ENCODE measurements at places on chromosomes 13 and 19.

- peak; percentile 70 for DNase-seq
Measured at GRCh38 chr13:41311406-41312175, 524 bp downstream of the NAA16 start.

DNA sequence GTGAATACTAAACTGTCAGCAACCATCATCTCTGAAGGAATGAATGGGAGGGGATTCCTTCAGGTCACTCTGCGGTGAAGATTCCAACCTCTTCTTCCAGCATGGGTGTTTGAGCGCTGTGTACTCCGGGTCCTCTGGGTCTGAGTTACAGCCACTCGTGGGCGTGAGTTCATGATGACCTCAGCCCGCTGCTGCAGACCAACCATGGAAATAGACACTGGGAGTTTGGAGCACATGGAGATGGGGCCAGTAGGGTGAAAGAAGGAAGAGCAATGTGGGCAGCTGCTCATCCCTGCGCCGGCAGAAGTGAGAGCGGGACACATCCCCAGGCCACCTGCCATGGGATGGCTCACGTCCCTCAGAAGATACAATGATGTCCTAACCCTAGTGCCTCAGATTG, 16.8 kb upstream of the RAB20 start:
- DNase-seq = no peak

DNA sequence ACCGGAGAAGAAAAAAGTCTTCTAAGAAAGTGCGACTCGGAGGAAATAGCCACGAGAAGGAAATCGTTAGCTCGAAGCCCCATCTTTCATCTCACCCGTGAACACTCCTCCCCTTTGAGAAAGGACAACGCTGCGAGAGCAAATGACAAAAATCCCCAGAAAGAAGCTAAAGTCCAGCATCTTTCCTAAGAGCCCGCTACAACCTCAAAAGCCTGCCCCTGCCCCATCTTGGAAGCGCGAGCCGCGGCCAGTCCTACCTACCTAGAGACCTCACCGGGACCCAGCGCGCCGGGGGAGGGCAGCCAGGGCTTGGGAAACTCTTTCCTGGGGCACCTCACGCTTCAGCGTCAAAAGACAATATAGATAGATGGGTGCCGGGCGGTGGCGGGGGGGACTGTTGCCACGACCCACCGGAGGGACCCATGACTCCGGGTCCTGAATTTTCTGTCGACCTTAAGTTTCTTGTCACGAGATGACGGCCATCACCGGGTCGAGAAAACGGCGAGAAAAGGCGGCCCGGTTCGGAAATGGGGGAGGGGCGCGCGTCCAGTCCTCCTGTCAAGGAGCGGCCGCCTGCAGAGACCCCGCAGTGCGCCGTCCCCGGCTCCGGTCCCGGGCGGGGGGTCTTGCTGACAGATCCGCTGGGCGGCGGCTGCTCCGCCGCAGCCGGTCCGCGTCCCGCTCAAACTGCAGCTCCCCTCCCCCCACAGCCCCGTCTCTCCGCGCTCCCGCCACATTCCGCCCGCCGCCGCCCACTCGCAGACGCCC, 65.9 kb downstream of the KCNRG start:
- DNase-seq = peak; percentile 25

- peak; percentile 45 for DNase-seq
Measured at GRCh38 chr13:81017513-81018152, 676.7 kb upstream of the SPRY2 start.

DNA sequence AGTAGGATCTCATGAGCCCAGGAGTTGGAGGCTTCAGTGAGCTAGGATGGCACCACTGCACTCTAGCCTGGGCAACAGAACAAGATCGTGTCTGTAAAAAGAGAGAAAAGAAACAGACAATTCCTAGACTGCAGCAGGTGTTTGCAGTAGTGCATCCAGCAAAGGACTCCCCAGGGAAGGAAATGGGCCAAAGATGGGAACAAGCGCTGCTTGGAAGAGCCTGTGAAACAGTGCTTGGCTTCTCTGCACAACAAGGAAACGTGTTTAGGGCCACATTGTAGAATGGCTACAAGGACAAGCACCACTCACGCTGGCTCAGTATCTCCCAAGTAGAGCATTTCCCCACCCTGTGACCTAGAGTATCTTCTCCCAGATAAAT, 35.5 kb upstream of the LDLR start:
- DNase-seq = no peak

DNA sequence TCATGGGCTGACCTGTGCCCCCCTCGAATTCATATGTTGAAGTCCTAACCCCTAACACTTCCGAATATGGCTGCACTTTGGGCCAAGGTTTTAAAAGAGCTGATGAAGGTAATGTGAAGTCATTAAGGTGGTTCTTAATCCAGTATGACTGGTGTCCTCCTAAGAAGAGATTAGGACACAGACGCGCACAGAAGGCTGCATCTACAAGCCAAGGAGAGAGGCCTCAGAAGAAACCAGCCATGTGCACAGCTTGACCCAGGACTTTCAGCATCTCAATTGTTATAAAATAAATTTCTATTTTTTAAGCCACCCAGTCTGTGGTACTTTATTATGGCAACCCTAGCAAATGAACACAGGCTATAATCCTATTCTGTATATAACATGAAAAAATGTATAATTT, 99.9 kb downstream of the DOCK9 start:
- no peak for DNase-seq

GRCh38 chr19:16898361-16899015, 9.7 kb downstream of the F2RL3 start:
- DNase-seq = no peak

- DNase-seq = no peak
Measured at GRCh38 chr19:49342291-49342721, 7.1 kb downstream of the CD37 start.

GRCh38 chr13:66312312-66313087, 917.6 kb downstream of the PCDH9 start:
- DNase-seq = no peak

GRCh38 chr19:33520844-33521479, 629 bp downstream of the PEPD start:
- no peak for DNase-seq

- no peak for DNase-seq
Measured at GRCh38 chr13:90715485-90715884, 632.0 kb upstream of the MIR17HG start.

DNA sequence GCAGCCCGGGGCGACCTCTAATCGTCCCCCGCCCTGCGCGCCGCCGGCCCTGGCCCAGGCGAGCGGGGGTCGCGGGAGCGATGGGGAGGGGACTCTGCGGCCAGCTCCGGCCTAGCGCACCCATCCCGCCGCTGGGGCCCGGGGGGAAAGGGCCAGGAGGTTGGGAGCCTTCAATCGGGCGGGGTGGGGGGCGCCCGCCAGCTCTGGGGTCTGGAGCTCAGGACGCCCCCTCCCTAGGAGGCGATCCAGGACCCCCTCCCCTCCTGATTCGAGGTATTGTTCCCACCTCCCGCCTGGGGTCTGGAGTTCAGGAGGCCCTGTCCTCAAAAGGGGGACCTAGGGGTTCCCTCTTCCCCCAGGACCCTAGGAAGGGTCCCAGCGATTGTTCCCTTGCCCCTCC, 430 bp downstream of the ZNF358 start:
- DNase-seq = no peak

DNA sequence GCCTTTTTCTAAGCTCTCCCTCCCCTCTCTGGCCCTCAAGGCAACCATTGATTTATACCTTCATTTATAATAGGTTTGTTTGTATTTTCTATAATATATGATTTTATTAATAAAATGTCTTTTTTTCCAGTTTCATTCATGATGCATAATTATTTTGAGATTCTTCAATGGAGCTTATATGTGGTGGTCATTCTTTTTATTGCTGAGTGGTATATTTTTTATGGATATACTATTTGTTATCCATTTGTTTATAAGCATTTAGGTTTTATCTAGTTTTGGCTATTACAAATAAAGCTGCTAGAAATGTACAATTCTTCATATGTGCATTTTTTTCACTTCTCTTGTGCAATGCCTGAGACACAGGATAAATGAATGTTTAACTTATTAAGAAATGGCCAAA, 10.8 kb downstream of the ZNF211 start:
- DNase-seq = no peak

GRCh38 chr13:60448907-60449510, 52.0 kb downstream of the TDRD3 start:
- DNase-seq = peak; percentile 50

- no peak for DNase-seq
Measured at GRCh38 chr13:44817131-44817671, 172.1 kb downstream of the NUFIP1 start.

DNA sequence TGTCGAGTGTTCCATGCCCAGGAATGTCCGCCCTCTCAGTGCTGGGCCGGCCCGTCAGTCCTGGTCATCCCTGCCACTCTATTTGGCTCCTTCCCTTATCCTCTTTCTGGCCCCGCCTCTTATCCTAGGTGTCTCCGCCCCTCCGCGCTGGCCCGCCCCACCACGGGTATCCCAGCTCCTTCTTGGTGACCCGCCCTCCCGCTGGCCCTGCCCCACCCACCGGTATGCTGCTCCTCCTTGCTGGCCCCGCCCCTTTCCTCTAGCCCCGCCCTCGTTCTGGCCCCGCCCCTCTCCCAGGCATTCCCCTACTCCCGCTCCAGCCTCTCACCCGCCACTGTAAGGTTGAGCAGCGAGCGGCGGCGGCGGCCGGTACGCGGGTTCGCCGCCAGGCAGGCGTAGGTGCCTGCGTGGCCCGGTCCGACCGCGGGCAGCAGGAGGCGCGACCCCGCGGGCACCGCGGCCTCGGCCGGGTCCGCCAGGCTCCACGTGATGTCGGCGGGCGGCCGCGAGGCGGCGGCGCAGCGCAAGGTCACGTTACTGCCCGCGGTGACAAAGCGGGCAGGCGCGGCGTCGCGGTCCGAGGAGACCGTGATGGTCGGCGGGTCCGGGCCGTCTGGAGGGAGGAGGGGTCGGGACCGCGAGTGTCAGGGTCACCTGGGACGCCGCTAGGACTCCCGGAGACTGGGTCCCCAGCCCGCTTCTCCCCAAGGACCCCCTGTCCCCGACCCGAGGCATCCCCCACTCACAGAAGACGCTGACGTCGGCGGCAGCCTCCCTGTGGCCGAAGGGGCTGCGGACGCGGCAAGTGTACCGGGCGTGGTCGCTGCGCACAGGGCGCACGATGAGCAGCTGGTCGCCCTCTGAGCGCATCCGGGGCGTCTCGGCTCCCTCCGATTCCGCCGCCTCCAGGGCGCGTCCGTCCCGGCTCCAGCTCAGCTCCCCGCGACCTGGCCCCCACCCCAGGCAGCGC, 2.0 kb downstream of the VSIG10L start:
- peak; percentile 92 for DNase-seq

DNA sequence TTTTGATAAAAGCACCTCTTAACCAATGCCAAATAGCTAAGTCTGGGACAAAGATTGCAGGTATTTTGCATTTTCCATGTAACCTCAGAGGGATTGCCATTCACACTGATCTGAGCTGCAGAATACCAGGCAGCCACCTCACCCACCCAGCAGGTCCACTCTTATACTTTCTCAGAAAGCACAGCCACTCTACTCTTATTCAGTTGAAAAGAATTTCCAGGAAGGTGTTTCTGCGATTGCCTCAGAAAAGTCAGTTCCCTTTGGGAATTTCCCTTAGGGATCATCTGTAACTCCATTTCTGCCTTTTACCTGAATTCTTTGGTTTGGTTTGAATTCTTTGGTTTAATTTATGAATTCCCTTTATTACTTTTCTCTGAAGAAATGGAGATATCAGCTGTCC, 904 bp upstream of the ALOX5AP start:
- no peak for DNase-seq

GRCh38 chr19:3041327-3041726, 12.2 kb upstream of the TLE2 start:
- DNase-seq = no peak

- no peak for DNase-seq
Measured at GRCh38 chr19:35414442-35414841, 33.6 kb upstream of the FFAR2 start.

DNA sequence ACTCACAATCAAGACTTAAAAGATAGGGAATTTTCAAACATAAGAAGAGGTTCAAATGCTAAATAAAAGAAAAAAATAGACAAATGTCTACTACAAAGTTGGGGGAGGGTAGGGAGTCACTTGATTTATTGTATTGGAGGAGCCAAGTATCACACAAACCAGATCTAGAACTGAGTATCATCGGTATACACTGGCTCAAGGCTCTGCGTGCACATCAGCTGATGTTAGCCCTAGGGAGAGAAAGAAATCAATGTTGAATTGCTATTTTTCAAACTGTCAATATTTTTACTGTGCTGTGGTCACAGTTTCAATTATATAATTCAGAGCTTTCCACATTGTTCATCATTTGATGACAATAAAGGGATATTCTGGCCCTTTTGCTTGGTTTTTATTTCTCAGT, 54.9 kb upstream of the RXFP2 start:
- DNase-seq = no peak

DNA sequence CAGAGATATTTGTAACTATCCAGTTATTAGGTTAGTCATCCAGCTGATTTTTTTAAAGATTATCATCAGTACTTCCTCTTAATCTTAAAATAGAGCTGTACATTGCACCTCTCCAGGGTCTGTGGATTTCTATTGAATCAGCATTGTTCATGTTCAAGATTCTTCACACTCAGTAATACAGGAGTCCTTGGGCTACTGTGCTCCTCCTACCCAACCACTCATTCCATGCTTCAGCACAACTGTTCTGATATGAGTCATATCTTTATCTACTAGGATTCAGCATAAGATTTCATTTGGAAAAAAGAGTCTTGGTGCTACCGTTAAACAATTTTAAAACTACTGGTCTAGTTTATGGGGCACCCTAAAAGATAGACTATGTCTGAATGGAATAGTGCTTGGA, 357.8 kb downstream of the DCT start:
- peak; percentile 34 for DNase-seq

- peak; percentile 28 for DNase-seq
Measured at GRCh38 chr13:46296921-46297320, 85.2 kb downstream of the LRRC63 start.

DNA sequence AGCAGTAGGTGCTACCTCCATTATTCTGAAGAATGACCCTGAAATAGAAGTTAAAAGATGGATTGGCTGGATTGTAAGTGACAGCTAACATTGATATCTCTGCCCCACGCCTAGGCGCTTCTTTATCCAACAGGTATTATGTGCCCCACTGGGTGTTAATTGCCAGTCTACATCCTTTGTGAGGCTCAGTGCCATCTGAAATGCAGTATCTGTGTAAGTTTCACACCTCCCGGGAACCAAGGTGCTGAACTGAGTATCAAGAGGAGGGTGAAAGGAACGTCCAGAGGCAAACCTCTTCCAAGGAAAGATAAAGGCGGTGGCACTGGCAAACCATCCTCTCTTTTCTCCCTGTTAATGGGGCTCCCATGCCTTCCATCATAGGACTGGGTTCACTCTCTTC, 181.1 kb upstream of the UBL3 start:
- DNase-seq = no peak

- peak; percentile 86 for DNase-seq
Measured at GRCh38 chr19:48999481-49000325, 6.0 kb downstream of the RUVBL2 start.

GRCh38 chr13:69796256-69796655, 311.4 kb upstream of the ATXN8OS start:
- DNase-seq = no peak

DNA sequence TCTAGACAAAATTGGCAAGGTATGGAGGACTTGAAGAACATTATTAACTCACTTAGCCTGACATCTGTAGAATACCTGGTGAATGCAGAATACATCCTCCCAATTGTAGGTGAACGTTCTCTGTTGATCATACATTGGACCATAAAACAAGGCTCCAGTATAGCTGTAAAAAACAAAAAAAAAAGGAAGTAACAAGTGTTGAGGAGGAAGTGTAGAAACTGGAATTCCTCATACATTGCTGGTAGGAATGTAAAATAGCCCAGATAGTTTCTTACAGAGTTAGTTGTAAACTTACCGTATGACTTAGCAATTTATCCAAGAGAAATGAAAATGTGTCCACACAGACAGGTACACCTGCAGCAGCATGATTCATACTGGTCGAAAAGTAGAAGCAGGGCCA, 44.8 kb downstream of the TSSK6 start:
- DNase-seq = no peak

- DNase-seq = no peak
Measured at GRCh38 chr13:99414048-99414995, 87.0 kb upstream of the TM9SF2 start.
